ENCODE measurements at places on chromosomes 7 and 10. TPM values are rescaled to one million over a fixed set of nuclear protein-coding genes. Genes with fewer than 3 reads are reported as not detected.
A peak's percentile ranks its signal among the peaks of the same experiment; 100 is the strongest.

MYL10 gene
- not detected for total RNA-seq

NPSR1 gene
- total RNA-seq, result not detected

OR2A42 gene
- under 0.01 TPM for total RNA-seq

DNA sequence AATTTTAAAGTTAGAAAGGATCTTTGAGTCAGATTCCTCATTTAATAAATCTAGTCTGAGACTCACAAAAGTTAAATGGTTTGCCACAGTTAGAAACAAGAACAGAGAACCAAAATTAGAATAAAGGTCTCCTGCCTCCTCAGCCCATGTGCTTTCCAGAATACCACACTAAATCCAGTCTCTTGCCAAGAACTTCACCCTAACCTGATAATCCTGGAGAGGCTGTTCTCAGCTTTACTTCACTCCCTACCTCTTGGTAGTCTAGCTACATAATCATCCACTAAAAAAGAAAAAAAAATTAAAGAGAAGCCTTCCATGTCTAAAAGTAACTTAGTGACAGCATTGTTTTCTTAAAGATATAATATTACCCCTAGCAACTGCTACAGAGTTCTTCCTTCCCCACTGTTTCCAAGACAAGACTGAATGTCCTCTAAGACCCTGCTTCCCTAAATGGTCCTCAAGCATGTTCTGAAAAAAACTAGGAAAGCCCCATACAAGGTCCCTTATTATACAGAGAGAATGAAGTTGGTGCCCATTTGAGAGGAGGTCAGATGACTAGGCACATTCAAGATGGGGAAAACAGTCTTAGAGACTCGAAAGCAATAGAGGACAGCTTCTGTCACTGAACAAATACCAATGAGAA, 56.8 kb downstream of the ZNF438 start:
- no peak for DNase-seq

DNA sequence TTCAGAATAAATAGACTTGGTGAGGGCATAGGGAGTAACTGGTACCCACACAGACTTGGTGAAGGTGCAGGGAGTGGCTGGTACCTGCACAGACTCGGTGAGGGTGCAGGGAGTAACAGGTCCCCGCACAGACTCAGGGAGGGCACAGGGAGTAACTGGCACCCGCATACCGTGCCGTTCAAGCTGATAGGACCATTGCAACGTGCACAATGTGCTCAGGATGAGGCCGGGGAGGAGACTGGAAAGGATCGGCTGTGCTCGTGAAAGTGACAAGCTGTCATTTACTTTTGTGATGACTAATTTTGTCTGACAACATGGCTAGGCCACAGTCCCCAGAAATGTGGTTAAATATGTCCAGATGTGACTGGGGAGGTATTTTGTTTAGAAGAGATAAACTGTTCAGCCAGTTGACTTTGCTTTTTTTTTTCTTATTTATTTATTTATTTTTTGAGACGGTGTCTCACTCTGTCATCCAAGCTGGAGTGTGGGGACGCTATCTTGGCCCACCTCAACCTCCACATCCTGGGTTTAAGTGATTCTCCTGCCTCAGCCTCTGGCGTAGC, 76.2 kb upstream of the NMT2 start:
- no peak for DNase-seq

- DNase-seq, result no peak
Observed at GRCh38 chr10:10346390-10347150, 671.1 kb upstream of the CELF2 start.

GRCh38 chr7:2309889-2310331, 4.3 kb downstream of the SNX8 start:
- no peak for DNase-seq

DNA sequence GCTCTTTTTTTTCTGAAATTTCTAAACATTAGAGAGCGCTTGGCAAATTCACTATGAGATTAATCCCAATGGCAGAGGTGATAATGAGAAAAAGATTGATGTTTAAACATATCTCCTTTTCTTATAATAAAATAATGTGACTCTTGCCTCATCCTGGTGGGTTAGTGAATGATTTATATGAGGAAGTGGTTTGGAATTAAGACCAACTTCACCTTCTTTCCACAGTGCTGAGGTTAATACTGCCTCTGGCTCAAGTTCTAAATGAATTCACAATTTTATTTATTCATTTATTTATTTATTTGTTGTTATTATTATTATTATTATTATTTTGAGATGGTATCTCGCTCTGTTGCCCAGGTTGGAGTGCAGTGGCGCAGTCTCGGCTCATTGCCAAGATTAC, 40.5 kb upstream of the ADO start:
- no peak for DNase-seq

DNA sequence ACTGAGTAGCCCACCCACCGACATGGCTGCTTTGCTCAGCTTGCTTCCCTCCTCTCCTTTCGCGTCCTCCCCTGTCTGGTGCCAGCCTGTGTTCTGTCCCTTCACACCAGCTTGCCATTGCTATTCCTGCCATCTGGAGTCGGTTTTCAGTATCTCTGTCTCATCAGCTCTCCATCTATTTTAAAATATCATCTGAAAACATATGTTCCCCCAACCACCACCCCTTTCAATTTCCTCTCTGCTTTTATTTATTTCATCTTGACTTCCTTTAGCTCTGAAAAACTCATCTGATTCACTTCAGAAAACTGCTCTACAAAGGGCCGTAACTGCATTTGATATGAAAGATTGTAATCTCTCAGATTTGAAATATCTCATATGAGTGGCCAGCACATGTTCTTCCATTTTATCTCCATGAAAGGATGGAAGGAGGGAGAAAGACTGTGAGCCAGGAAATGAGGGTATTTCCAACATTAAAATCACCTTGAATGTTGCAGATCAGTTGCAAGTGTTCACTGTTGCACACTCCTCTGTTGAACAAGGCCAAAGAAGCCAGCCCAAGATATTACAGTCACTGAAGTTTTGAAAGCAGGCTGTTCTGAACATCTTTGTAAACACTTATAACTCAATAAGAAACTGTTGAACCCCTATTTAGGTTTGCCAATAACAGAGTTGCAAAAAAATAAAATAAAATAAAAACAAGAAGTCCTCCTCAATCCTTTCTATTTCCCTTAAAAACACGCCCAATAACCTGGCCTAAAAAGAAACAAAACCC, 202.4 kb upstream of the NEBL start:
- no peak for DNase-seq

- DNase-seq, result no peak
Observed at GRCh38 chr7:134622303-134622995, 24.2 kb upstream of the BPGM start.

- DNase-seq, result no peak
Observed at GRCh38 chr10:28769091-28769604, 91.8 kb downstream of the BAMBI start.

GRCh38 chr10:94149702-94150101, 156.0 kb downstream of the PLCE1 start:
- no peak for DNase-seq

GRCh38 chr10:317271-317769, 182.1 kb downstream of the ZMYND11 start:
- DNase-seq, result no peak

DNA sequence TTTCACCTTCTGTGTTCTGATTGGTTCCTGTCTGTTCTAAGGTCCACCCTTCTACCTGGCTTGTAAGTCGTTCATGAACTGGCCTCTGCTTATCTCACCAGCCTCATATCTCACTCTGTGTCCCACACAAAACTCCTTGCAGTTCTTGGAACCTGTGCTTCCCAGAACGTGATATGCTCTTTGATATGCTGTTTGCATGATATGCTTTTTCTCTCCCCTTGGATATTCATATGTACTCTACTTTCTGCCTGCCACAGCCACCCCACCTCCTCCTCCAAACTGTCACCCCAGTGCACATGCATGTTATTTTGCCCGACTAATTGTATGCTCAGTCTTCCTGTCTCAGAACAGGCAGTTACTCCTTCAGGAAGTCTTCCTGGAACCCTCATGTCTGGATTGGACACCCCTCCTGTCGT, 1.9 kb upstream of the ITPRIP start:
- no peak for DNase-seq

DNA sequence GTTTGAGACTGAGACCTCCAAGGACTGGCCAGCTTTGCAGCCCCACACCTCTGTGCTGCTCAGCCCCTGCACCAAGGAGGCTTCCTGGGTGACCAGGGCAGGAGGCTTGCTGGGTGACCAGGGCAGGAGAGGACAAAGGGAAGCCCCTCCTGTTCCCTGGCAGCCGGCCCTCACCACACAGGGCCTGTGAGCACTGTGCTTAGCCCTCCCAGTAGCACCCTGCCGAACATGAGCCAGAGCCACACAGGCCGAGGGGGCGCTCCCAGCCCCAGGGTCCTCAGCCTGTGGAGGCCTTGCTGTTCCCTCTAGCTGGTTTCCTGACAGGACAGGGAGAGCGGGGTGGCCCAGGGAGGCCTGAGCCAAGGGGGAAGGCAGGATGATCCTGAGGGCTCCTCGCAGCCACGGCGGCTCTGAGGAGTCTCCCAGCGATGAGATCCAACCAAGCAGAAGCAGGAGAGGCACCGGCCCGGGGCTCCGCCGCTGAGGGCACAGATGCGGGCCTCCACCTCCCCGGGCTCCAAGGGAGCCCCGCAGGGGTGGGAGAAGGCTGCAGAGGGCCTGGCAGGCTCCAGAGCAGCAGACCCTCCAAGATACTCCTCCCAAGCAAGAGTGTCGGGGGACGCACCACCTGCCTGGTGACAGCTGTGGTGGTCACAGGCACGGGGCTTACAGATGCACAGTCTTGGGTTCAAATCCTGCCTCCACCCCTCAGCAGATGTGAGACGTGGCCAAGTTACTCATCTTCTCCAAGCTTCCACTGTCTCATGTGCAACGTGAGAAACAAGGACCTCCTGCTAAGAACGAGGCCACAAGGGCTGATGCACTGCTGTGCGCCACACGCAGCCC, 22.5 kb downstream of the WDR86 start:
- DNase-seq, result no peak

- DNase-seq, result no peak
Observed at GRCh38 chr10:116098411-116099022, 174.5 kb downstream of the GFRA1 start.

DNA sequence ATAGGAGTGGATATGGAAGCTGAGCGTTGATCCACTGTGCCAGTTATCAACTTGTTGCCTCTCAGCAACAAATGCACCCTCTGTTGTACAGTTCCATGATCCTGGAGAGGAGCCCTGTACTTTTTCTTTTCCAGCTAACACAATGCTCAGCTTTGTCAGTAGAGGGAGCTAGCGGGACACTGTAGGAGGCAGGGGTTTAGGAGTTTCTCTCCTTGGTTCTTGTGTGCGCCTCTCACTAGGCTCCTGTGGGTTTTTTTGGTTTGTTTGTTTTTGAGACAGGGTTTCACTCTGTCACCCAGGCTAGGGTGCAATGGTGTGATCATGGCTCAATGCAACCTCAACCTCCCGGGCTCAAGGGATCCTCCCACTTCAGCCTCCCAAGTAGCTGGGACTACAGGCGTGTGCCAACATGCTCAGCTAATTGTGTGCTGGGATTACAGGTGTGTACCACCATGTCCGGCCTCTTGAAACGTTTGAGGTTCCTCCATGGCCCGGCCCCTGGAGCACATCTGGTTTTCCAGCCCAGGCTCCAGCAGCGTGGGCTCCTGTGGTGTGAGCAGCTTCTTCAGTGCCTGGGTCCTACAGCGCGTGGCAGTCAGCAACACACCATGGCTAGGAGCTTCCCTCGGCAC, 12.0 kb upstream of the MARVELD1 start:
- peak; percentile 59 for DNase-seq
